ENCODE measurements at places on chromosomes 11 and 22.

DNA sequence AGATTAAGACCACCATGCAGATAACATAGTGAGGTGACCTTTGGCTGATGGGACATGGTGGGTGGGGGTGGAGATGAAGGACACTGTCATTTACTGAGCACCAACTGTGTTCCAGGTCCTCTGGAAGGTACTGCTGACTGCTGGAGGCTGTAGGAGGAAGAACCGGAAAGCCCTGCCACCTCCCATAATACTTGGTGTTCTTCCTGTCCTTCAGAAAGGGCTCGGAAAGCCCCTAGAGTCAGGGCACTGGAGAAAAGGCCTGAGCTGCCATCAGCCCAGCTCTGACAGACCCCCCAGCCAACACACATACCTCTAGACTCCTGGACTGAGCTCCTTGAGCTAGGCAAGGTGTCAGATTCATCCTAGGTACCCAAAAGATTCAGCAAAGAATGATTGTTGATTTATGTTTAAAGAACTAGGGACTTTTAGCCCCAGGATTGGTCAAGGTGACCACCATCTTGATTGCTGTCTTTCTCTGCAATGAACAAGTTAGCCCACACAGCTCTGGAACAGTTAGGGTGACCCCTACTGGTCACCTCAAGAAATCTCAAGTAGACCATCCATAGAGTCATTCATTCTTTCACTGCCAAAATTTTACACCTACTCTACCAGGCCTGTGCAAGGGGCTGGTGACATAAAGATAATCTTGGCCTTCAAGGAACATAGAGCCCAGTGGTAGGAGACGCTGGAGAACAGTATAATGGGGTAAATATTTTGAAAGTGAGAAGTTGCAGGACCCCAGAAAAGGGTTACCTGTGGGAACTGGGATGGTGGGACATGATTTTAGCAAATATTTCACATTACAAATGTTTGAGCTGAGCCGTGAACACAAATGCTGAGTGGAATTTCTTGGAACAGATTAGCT is 39.4 kb downstream of the IRAG1 start:
- peak; percentile 68 for DNase-seq

DNA sequence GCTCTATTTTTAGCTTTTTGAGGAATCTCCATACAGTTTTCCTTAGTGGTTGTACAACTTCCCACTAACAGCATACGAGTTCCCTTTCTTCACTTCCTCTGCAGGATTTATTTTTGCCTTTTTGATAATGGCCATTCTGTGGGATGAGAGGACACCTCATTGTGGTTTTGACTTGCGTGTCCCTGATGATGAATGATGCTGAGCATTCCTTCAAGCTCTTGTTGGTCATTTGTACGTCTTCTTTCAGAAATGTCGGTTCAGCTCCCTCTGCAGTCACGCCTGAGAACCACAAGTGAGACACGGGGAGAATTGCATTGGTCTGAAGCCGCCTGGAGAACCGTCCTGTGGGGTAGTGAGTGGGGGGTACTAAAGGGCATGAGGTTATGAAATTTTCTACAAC is 2.0 kb upstream of the KRTAP5-10 start:
- peak; percentile 70 for DNase-seq

DNA sequence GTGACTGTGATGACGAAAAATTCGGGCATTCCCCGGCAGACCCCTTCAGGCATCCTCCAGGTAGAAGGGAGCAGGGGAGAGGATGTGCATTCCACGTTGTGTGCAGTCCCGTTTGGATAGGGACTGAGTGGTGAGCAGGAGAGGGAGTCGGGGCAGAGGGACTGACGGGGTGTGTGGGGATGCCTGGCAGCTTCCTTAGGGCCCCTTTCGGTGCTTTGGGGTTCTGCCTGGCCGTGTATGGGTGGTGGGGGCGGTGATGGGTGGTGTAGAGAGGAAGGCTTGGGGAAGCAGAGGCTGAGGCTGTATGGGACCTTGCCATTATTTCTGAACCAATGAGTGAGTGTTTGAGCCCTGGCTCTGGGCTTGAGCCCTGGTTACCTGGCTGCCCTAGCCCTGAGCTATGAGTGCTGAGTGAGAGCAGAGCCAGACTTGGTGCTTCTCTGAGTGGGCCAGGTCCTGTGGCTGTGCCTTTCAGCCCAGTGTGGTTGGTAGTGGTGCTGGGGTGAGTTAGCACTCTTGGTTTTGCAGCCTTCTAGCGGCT is 914 bp downstream of the INPPL1 start:
- no peak for DNase-seq

DNA sequence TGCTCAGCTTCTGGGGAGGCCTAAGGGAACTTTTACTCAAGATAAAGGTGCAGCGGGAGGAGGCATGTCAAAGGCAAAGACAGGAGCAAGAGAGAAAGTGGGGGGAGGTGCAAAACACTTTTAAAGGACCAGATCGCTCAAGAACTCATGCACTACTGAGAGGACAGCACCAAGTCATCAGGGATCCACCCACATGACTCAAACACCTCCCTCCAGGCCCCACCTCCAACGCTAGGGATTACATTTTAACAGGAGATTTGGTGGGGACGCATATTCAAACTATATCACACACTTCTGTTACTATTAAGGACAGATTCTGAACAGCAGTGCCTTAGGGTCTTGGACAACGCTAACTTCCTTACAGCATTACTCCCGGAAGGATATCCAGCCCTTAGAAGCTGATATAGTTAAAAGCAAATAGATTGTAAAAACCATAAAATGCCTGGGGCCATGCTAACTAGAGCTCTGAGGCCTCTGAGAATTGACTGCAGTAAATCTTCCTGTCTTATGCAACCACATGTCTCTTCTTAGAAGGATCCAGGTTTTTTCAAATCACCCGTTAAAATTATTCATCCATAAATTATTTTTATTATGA is 16.7 kb upstream of the ZC3H12C start:
- DNase-seq: peak; percentile 71

DNA sequence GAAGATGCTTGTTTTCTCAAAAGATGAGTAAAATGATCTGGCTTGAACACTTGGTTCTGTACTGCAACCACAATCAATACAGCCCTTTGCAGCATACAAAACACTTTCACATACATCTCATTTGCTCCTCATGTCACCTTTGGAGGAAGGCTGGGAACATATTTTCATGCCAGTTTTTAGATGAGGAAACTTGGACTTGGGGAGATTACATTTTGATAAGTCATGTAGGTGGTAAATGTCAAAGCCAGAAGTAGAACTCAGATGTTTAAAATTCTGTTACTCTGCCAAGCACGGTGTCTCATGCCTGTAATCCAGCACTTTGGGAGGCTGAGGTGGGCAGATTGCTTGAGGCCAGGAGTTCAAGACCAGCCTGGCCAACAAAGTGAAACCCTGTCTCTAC is 121.8 kb downstream of the MICAL2 start:
- DNase-seq: no peak

DNA sequence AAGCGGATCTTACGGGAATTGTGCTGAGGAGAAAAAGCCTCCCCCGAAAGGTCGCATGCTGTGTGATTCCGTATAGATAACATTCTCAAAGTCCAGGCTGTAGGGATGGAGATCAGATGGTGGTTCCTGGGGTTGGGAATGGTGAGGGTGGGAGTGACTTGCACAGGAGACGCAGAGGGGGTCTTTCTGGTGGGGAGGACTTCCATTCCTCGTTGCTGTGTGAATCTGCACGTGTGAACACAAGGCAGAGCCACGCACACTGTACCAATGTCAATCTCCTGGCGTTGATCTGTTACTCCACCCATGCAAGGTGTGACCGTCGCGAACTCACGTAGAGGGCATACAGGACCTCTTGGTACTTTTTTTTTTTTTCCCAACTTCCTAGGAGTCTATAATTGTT is 59.0 kb upstream of the KCNQ1OT1 start:
- DNase-seq: no peak

GRCh38 chr22:19290400-19291217 is 910 bp downstream of the CLTCL1 start:
- DNase-seq: peak; percentile 39
